ENCODE measurements at places on chromosomes 16 and 17. TPM values are rescaled to one million over a fixed set of nuclear protein-coding genes. Genes with fewer than 3 reads are reported as not detected.

DNA sequence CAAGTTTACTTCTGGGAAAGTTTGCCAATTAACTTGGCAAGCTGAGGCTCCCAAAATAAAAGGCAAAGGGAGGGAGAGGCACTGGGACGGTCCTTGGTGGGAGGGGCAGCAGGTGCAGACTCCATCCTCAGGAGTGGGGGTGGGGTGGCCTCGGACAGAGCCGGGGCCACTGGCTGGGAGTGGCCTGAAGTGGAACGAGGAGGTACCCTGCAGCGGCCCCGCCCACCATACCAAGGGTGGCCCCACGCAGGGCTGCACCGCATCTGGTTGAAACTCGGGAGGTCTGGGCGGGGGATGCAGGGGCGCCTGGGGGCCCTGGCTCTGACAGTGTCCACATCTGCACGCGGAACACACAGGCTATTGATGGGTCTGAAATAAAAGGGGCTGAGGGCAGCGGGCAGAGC lies 42.4 kb upstream of the SLC38A10 start:
- no peak for DNase-seq

GRCh38 chr16:19114359-19115147 lies 789 bp downstream of the ITPRIPL2 start:
- peak; percentile 47 for DNase-seq

- DNase-seq, result no peak
These were observed 13.1 kb downstream of the DBNDD1 start for GRCh38 chr16:90005956-90006663.

DNA sequence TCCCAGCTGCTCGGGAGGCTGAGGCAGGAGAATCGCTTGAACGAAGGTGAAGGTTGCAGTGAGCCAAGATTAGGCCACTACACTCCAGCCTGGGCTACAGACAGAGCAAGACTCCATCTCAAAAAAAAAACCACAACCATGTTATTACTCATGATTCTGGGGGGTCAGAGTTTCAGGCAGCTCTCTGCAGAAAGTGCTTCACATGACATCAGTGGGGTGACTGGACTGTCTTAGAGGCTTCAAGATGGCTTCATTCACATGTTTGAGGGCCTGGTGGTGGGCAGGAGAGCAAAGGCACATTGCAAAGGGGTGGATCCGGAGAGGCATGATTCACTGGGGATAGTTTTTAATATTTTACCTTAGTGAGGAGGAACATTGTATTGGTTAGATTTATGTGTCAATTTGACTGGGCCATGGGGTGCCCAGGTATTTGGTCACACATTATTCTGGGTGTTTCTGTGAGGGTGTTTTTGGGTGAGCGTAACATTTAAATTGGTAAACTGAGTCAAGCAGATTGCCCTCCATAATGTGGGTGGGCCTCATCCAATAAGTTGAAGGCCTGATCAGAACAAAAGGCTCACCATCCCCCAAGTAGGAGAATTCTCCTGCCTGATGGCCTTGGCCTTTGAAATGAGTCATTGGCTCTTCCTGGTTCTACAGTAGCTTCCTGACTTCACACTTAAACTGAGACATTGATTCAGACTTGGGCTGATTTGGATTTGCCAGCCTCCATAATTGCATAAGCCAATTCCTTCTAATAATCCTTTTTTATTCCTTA lies 109.8 kb downstream of the GOSR1 start:
- DNase-seq, result no peak

GRCh38 chr16:57555831-57556230 lies 13.4 kb downstream of the ADGRG5 start:
- no peak for DNase-seq

The CNGB1 gene
- not detected for total RNA-seq

GRCh38 chr16:71250461-71251235 lies 20.1 kb upstream of the HYDIN start:
- DNase-seq, result no peak

- peak; percentile 73 for DNase-seq
These were observed 28.1 kb downstream of the HEATR3 start for GRCh38 chr16:50093607-50094539.

DNA sequence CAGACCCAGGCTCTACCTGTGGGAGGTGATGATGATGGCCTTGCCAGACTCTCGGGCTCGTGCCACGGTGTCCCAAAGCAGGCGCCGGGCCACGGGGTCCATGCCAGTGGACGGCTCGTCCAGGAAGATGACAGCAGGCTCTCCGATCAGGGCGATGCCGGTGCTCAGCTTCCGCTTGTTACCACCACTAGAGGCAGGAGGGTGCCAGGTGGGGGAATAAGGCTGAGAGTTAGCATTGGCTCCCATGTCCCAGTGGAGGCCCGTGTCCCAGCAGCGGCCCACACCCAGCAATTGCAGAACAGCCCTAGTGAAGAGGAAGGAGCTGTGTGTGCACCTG lies 10.3 kb upstream of the RNPS1 start:
- no peak for DNase-seq

- no peak for DNase-seq
These were observed 57.1 kb upstream of the EMP2 start for GRCh38 chr16:10637337-10638037.

The MPHOSPH6 gene
- 9.4 TPM for total RNA-seq

GRCh38 chr17:61783556-61784304 lies 79.6 kb downstream of the BRIP1 start:
- DNase-seq, result no peak

The ACSM5 gene
- total RNA-seq, result 16.2 TPM

GRCh38 chr16:89378947-89379771 lies 111.2 kb downstream of the ANKRD11 start:
- no peak for DNase-seq

The LHX1 gene
- total RNA-seq, result not detected

The DHRS13 gene
- total RNA-seq, result 7.7 TPM

DNA sequence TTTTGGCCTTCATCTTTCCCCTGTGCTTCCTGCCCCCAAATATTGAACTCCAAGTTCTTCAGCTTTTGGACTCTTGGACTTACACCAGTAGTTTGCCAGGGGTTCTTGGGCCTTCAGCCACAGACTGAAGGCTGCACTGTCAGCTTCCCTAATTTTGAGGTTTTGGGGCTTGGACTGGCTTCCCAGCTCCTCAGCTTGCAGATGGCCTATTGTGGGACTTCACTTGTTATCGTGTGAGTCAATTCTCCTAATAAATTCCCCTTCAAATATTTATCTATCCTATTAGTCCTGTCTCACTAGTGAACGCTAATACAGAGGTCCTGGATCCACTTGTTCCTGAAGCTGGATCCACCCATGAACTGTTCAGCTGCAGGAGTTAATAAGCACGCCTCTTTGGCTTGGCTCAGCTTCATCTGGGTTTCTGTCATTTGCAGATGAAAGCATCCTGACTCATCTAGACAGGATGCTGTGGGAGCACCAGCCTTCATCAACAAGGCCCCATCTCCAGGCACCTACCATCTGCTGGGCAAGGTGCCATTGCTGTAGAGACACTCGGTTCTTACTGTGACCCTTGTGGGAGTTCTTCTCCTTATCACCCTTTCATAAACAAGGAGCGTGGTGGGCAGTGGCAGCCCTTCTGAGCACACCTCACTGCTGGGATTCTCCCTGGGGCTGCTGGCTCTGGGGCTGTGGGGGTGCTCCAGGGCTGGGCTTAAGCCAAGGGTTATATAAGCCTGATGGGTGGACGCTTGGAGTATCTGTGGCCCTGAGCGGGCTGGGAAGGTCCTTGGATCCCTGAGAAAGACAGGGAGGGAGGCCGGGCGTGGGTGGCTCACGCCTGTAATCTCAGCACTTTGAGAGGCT lies 23.1 kb downstream of the LAT start:
- DNase-seq, result no peak

DNA sequence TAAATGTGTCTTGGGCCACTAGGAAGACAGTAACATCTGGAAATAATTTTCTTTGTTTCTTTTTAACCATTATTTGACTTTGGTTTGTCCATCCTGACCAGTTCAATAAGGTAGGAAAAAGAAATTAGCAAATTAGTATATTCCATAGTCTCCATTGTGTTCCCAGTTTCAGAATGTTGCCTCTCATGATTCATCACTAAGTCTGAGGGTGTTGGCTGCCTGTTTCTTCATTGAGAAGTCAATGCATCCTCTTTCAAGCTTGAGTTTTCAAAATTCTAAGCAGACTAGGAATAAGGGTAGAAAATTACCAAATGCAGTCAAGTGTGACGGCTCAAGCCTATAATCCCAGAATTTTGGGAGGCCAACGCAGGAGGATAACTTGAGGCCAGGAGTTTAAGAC lies 41.9 kb downstream of the ZFHX3 start:
- no peak for DNase-seq

DNA sequence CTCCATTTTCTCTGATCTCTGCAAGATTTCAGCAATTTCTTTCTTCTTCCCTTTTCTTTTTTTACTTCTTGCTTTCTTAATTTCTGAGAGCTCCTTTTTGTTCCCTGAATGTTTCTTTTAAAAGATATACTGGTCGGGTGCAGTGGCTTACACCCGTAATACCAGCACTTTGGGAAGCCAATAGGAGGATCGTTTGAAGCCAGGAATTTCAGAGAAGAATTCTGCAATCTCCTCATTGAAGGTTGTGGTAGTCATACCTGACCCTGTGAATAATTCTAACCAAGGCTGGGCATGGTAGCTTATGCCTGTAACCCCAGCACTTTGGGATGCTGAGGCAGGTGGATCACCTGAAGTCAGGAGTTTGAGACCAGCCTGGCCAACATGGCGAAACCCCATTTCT lies 15.6 kb upstream of the ABCC1 start:
- DNase-seq, result no peak

DNA sequence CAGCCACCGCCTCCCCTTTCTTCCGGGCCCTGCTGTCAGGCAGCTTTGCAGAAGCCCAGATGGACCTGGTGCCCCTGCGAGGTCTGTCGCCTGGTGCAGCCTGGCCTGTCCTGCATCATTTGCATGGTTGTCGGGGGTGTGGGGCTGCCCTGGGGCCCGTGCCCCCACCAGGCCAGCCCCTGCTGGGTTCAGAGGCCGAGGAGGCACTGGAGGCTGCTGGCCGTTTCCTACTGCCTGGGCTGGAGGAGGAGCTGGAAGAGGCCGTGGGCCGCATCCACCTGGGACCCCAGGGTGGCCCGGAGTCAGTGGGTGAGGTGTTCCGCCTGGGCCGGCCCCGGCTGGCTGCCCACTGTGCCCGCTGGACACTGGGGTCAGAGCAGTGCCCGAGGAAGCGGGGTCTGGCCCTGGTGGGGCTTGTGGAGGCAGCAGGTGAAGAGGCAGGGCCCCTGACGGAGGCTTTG lies 5.5 kb upstream of the TGFB1I1 start:
- no peak for DNase-seq

DNA sequence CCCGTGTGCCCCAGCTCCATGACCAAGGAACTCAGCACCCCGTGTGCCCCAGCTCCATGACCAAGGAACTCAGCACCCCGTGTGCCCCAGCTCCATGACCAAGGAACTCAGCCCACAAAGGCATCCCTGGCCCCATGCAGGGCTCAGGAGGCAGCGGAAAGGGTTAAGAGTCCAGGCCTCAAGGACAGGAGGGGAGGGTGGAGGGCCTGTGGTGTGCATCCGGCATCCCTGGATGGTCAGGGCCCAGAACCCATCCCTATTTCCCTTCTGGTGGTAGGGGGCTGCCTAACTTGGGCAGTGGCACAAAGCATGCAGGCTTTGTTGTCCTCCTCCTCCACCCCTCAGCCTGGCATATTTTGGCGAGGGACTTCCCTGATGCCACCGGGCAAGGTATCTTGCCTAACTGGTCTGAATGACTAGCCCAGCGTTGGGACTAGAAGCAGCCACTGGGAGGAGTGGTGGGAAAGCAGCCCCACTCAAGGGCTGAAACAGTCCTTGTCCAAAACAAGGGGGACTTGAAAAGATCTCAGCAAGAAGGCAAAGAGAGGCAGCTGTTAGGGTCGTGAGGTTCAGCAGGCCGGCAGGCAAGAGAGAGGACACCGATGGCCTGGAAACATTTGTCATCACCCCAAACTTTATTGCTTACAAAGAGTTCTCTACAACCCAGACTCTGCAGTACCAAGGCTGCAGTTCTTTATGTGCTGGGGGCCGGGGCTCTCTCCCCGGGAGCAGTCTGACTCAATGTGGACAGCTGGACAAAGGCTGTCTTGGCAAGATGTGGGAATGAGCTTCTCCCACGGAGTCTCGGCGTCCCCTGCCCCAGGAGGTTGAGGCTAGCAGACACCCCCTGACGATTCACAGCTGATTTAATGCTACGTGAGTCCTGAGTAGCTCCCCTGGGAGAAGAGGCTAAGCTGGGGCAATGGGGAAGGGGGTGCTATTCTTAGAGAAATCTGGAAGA lies 902 bp upstream of the SPATA32 start:
- no peak for DNase-seq

DNA sequence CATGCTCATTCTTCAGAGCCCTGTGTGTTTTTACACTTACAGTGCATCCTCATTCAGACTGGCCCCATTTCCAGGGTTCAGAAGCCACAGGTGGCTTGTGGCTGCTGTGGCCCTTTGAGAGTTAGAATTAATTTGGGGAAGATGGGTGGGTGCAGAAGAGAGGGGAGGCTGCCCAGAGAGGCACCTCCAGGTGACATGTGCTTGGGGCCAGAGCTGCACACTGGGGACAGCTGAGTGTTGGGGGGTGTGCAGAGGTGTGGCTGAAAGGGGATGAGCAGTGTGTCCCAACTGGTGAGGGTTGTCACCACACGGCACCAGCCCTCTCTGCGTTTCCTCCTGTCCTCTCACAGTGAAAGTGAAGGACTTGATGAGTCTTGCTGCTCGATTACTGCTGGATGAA lies 6.9 kb upstream of the EIF1 start:
- no peak for DNase-seq

- DNase-seq, result peak; percentile 24
These were observed 23.3 kb downstream of the SLC38A7 start for GRCh38 chr16:58661199-58661830.

DNA sequence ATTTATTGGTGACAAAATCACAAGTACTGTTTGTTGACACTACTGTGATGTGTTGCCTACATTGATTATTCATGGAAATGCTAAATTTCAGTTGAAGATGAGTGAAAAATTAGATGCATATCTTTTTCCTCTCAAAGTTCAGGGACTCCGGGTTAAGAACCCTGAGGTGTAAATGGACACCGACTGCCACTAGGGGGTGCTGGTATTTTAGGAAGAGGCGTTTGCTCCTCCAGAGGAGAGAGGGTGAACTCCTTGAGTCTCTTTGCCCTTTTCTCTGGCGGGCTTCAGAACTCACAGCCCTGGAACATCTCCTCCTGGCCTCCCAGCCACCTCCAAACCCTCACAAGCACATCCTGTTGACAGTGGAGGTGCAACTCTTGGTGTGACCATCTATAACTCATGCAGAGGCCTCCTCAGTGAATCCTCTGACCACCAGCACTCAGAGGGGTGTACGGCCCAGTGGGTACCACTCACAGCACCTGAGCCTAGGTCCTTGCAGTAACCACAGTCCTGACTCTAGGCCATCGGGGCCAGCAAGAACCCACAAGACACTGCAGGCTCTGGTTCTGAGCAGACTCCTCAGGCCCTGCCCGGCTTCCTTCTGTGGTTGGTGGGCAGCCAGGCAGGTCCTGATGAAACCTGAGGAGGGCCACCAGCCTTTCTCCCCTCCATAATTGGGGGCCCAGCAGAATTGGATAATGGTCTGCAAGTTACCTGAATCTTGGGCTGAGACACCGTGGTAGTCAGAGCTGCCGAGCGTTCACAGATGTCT lies 26.2 kb upstream of the PIK3R5 start:
- DNase-seq, result peak; percentile 79

GRCh38 chr16:86971251-86971650 lies 345.9 kb downstream of the C16orf95 start:
- no peak for DNase-seq

All from tibial nerve (tissue), 4 donors.